ENCODE measurements at places on chromosomes 7 and 10. TPM values are rescaled to one million over a fixed set of nuclear protein-coding genes. Genes with fewer than 3 reads are reported as not detected.

The ZP3 gene
- total RNA-seq, result 0.60 TPM

The CRHR2 gene
- not detected for total RNA-seq

The PNLIPRP3 gene
- not detected for total RNA-seq

The C10orf105 gene
- total RNA-seq, result not detected

The OGDHL gene
- total RNA-seq, result not detected

The SNX10 gene
- total RNA-seq, result 2.8 TPM

The GPR146 gene
- total RNA-seq, result 7.8 TPM

The NPY4R2 gene
- not detected for total RNA-seq

The ANKRD22 gene
- total RNA-seq, result not detected

The XRCC2 gene
- 4.7 TPM for total RNA-seq

The AKR1C8 gene
- total RNA-seq, result not detected

The RP9 gene
- 16.0 TPM for total RNA-seq

The SPDYE5 gene
- total RNA-seq, result not detected

The TMEM72 gene
- not detected for total RNA-seq

The GBX1 gene
- not detected for total RNA-seq

The CYP3A7 gene
- not detected for total RNA-seq

The AKR1D1 gene
- not detected for total RNA-seq

The MRPS33 gene
- 33.5 TPM for total RNA-seq

The NPFFR1 gene
- total RNA-seq, result not detected

The IDI1 gene
- total RNA-seq, result 82.6 TPM

The UTF1 gene
- not detected for total RNA-seq

The TMEM178B gene
- total RNA-seq, result not detected

The SPDYE11 gene
- total RNA-seq, result not detected

The FAM25G gene
- total RNA-seq, result not detected

The NODAL gene
- not detected for total RNA-seq

The ITIH5 gene
- 0.30 TPM for total RNA-seq

The STOX1 gene
- total RNA-seq, result 0.59 TPM

The IGFBP3 gene
- total RNA-seq, result 71.4 TPM

The CPA4 gene
- 1.1 TPM for total RNA-seq

The C10orf95 gene
- total RNA-seq, result not detected
